Activated naive CD4-positive, alpha-beta T cell treated with anti-CD3 and anti-CD28 coated beads, Interleukin-2, amount 50 U/mL, for 72 hours (primary cell): ENCODE measurements at places on chromosomes 3 and 15.

GRCh38 chr3:188860147-188860546, 311.6 kb upstream of the TPRG1 start:
- no peak for DNase-seq

GRCh38 chr3:54343495-54343894, 221.1 kb downstream of the CACNA2D3 start:
- no peak for DNase-seq

DNA sequence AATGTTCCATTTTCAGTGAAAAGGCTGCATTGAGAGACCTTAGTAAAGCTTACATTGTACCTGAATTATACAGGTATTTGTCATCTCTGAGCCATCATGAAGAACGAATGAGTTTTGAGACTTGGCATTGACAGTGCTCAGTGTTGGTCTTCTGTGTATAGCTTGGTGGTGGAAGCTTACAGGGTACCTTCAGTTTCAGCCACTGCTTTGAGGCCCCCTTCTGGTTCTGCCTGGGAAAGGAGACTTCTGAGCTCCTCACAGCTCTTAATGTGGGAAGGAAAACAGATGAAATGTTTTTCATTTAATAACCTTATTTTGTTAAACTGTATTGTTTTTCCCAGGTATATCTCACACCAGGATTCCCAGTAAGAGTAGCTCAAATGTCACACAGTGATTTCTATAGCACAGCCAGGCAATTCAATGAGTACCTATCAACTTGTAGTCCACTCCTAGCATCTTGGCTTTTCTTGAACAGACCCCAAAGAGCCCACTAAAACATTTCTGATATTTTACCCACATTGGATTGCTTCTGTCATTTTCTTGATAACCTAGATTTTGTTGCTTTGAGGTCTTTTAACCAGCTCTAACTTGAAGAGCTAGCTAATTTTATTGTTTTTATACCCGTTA, 5.6 kb downstream of the SERPINI1 start:
- DNase-seq: no peak

DNA sequence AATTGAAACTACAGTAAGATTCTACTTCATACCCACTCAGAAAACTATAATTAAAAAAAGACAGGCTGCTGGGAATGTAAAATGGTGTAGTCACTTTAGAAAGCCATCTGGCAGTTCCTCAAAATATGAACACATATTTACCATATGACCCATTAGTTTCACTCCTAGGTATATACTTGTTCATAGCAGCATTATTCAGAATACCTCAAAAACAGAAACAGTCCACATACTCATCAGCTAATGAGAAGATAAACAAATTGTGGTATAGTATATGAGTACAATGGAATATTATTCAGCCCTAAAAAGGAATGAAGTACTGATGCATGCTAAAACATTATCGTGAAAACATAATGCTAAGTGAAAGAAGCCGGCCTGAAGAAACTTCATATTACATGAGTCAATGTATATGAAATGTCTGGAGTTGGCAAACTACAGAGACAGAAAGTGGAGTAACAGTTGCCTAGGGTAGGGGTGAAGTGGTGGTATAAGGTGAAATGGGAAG, 23.8 kb downstream of the WDR53 start:
- no peak for DNase-seq

GRCh38 chr3:152745646-152746045, 89.3 kb upstream of the P2RY1 start:
- no peak for DNase-seq

DNA sequence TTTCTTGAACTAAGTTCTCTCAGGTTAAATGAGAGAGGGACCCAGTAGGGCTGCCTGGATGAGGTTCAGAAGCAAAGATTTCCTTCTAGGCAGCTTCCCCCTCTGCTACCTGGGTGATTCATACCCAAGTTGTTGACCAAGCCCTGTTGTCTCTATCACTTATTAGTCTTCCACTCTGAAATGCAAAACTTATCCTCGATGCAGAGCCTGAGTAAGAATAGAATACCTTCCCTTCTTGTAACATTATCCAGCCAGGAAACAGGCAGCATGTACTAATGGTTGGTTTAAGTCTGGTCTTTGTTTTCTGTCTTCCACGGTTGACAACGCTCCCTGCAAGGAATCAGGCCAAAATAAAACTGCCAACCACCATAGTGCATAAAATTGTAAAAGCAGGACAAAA, 377.3 kb downstream of the MECOM start:
- no peak for DNase-seq

GRCh38 chr15:22978691-22979237, 1.4 kb downstream of the CYFIP1 start:
- DNase-seq: no peak

GRCh38 chr3:29889215-29889614, 608.3 kb downstream of the RBMS3 start:
- DNase-seq: no peak

DNA sequence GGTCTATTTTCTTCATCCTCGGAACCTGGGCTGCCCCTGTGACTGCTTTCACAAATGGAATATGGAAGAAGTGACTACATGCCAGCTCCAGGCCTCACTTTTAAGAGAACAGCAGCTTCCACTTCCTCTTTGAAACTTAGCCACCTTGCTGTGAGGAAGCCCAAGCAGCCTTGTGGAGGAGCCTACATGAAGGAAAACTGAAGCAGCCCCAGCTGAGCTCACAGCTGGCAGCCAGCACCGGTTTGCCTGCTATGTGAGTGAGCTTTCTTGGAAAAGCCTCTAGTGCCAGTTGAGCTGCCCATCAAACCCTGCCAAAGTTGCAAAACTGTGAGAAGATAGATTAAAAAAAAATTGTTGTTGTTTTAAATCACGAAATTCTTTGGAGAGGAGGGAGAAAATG, 498.0 kb upstream of the PROK2 start:
- no peak for DNase-seq

DNA sequence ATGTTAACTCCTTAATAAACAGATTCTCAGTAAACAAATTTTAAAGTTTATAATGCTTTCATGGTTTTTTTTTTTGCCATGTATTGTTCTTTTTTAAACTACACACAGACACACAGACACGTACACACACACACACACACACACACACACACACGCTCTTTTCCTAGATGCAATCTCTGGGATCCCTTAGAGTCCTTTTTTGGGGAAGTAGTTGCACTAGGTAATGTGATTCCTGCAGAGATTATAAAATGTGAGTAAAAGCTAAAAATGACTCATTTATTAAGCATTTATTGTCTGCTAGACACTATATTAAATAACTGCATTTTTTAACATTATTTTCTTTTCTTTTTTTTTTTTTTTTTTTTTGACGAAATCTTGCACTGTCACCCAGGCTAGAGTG, 19.9 kb downstream of the NDUFB5 start:
- DNase-seq: no peak

DNA sequence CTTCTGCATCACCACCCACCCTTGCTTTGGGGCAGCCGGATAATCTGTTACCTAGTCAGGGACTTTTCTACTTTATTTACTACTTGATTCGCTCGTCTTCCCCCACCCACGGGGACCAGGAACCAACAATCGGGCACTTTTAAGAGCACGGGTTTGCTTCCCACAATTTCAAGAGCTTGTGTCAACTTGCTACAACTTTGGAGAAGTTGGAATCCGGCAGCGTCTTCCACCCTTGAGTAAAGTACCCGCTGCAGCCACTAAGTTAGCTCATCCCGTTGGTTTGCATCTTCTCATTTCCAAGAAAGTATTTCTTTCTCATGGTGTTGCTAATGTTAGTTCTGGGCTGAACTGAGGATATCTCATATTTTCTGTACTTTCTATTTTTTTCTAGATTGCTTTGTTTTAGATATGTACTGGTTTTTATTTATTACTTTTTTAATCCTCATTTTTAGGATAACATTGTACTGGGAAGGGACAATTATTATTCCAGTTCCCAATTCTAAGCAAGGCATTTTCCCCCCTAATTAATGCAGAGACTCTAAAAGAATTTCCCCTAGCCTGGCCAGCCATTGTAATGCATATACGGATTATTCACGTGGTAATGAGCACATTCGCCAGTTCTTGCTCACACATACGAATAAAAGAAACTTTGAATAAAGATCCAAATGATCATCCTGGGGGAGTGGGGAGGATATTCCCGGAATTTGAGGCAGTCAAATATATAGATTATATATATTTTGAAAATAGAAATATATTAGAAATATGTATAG, 4.0 kb downstream of the SOX2 start:
- no peak for DNase-seq

GRCh38 chr3:77303955-77304699, 264.2 kb downstream of the ROBO2 start:
- DNase-seq: no peak

GRCh38 chr15:64808785-64809453, 16.5 kb downstream of the PIF1 start:
- no peak for DNase-seq

DNA sequence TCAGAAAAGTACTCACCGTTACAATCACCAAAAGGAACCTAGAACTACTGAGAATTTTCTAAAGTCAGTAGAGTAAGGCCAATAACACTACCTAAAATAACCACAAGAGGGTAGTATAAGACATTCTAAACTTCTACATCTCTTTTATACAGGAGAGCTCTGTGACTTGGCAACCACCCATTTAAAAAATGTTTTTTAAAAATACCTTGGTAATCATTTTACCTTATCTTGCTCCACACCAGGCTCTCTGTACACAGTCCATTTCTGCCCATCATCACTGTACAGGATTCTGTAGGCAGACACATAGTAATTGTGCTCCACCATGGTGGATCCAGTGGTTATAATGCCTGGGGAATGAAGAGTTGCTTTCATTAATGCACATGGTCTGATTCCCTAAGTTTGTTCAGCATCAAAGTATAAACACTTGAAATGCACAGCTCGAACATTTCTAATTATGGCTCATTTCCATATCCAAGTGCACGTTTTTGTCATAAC, 54.5 kb downstream of the ST3GAL6 start:
- no peak for DNase-seq

- peak; percentile 71 for DNase-seq
Measured at GRCh38 chr3:55484801-55485791, 2.0 kb downstream of the WNT5A start.

DNA sequence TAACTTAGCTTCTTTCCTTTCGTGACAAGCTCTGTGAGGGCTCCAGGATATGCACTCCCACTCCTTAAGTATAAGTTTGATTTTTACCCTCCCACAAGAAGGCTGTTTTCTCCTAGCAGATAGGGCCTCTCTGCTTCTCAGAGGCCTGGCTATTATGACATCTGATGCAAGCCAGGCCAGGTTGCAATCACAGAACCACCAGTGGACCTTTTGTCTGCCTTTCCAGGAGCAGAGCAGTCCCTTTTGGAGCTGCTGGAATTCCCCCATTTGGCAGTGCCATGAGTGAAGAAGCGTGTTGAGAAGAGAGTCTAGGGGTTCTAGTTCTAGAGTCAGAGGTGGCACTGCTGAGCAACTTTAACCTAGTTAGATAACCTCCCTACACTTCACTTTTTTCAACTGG, 1004.3 kb upstream of the SEMA6D start:
- no peak for DNase-seq

GRCh38 chr15:85897207-85897894, 102.6 kb upstream of the KLHL25 start:
- no peak for DNase-seq

GRCh38 chr15:81380668-81381067, 6.7 kb upstream of the TMC3 start:
- no peak for DNase-seq

- DNase-seq: no peak
Measured at GRCh38 chr3:184045995-184046394, 6.9 kb upstream of the HTR3C start.

DNA sequence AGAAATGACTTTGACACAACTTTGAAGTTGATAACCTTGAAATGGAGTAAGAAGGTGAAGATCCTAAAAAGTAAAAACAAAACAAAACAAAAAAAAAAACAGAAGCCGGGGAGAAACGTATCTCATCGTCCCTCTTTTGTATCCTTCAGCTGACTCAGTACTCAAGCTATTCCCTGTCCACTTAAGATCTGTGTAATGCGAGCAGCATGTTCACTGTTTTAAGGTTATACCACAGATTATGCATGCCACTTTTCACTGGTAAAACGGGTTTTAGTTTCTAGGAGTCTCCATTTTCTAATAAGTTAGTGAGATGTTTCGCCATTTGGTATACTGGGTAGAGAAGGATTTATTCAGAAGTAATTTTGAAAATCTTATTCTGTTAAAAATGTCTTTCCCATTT, 324.3 kb downstream of the FEZF2 start:
- DNase-seq: no peak

GRCh38 chr3:190552969-190553759, 39.3 kb downstream of the IL1RAP start:
- no peak for DNase-seq

DNA sequence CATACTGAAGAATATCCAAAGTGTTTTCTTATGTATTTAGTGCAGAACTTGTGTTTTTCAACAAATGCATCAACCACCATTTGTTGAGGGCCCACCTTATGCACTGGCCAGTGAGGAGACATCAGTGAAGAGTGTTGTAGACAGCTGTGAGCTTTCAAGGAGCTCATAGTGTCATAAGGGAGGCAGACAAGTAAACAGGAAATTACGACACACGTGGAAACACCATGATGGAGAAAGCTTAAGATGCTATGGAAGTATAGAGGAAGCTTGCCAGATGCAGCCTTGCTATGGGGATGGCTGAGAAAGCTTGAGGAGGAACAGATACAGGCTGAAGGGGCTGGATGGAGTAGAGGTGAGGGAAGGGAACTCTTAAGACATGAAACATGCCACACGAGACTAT, 50.8 kb upstream of the PSMD6 start:
- DNase-seq: no peak

GRCh38 chr3:185176750-185177359, 24.0 kb upstream of the C3orf70 start:
- peak; percentile 31 for DNase-seq

DNA sequence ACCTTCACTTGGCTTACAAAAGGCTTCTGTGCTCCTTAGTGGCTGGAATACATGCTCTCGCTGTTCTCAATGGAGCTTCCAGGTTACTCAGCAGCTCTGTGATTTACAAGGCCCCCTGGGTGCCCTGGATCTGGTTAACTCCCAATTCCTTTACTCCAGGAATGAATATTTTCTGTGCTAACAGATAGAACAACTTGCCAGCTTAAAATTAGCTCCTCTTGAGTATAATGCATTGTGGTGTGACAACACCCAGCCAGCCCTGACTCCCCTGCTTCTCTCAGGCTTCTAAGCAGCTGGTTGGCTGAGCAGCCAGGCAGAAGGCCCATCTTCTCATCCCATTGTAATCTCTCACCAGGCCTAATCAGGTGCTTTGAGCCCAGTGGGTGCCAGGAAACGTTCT, 246.4 kb downstream of the ALCAM start:
- no peak for DNase-seq

GRCh38 chr3:177071496-177072156, 125.7 kb downstream of the TBL1XR1 start:
- no peak for DNase-seq

DNA sequence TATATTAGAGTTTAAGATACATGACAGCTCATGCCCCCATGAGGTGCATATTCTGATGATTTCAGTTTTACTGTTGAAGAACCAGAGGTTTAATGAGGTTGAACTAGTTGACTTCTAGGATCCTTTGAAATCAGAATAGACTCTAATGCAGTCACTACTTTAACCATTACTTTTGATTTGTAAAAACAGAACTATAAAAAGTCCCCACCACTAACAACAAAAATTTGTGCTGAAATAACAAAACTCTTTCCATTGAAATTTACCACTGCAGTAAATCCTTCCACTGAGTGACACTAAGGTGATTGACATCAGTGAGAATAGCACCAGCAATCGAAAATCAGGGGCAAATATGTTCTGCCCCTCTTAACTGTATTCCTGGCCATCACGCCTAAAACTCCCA, 214.1 kb downstream of the SHQ1 start:
- no peak for DNase-seq
